Activated CD4-positive, alpha-beta T cell treated with anti-CD3 and anti-CD28 coated beads, Interleukin-2, amount 10 ng/mL, durations not matched to agents 7 days and 5 days (primary cell): ENCODE measurements at places on chromosomes 13 and 19.

DNA sequence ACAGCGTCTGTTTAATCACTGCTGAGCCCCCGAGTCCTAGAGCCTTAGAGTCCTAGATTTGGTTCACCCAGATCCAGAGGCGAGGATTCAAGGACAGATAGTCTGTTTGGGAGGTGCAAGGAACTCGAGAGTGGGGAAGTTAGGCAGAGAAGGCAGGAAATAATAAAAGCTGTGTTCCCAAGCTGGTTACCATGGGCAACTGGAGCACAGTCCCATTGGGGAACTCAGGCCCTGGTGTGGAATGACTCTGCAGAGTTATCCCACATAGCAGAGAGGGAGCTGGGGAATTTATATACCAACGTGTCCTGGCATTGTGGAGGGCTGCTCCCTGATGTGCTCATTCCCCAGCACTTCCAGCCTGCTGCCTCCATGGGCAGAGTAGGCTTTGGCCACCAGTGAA lies 9.7 kb downstream of the IGSF23 start:
- no peak for DNase-seq

GRCh38 chr19:2549701-2550191 lies 73.8 kb downstream of the GADD45B start:
- no peak for DNase-seq

DNA sequence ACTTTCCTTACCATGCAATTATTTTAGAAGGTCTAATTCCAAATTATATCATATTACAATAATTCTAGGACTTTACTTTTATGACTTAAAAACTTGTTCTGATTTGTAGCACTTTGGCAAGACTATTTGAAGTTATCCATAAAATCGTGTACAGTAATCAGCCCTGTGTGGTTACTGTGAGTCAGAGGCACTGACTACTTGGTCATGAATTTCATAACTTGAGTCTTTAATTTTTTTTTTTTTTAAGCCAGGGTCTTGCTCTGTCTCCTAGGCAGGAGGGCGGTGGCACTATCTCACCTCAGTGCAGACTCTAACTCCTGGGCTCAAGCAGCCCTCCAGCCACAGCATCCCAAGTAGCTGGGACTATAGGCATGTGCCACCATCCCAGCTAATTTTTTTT lies 1319.2 kb upstream of the SLC10A2 start:
- no peak for DNase-seq

GRCh38 chr19:12792853-12793289 lies 1.6 kb downstream of the JUNB start:
- DNase-seq = no peak

DNA sequence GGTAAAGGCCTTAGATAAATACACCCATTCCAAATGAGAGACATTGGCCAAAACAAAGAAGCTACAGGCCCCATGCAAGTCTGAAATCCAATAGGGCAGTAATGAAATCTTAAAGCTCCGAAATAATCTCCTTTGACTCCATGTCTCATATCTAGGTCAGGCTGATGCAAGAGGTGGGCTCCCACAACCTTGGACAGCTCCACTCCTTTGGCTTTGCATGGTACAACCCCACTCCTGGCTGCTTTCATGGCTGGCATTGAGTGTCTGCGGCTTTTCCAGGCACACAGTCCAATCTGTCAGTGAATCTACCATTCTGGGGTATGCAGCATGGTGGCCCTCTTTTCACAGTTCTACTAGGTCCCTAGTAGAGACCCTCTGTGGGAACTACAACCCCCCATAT lies 762.5 kb downstream of the LIG4 start:
- DNase-seq = no peak

- no peak for DNase-seq
Observed at GRCh38 chr19:4575267-4576015, 16.0 kb upstream of the SEMA6B start.

- DNase-seq = no peak
Observed at GRCh38 chr13:38328699-38329098, 21.0 kb upstream of the UFM1 start.

DNA sequence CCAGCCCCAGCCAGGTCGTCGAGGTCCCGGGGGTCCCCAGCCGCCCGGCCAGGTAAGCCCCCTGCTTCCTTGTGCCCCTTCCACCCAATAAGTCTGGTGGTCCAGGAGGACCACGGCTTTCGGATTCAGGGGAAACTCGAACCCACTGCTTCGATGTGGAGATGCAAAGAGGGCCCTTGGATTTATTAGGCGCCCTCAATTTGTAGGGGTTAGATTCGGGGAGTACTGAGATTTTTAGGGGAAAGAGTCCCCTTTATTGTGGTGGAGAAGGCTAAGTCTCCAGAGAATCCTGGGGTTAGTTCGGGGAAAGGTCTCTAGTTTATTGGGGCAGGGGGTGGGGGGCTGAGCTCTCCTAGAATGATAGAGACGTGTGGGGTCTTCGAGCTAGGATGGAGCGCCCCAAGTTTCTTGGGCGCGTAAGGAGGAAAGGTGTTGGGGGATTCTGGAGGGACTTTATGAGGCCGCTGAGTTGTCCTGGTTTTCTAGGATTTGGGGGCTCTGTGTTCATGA lies 3.8 kb upstream of the LTBP4 start:
- DNase-seq = no peak

DNA sequence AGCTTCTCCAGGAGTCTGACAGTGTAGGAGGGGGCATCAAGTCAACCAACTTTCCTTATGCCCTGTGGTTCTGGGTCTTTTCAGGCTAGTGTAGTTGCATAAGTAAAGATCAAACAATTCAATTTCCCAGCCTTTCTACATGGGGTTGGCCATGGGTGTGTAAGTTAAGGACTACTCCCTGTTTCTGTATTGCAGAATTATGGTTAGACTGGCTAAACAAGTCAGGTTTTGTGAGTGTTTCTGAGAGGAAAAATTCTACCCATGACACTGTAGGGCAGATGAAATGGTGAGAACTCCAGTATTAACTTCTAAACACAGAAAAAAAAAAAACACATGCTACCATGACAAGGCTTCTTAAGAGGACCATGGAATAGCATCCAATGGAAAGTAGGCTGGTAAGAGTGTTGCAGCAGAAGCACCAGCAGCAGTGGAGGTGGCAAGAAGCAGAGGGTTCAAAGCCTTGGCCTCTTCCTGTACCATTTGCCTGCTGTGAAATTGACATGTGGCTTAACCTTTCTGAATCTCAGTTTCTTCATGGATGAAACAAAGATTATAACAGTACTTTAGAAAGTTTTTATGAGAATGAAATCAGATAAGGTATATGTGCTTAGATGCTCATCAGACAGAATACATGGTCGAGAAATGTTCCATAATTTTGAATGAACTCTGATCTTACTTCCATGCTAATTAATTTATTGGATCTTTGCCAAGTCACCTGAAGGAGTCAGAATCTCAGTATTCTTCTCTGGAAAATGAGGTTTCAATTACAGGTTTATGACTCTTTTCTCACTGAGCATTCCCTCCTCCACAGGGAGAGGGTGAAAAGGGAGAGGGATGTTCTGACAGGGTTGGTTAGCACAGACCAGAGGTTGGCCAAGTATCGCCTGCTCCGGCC lies 11.4 kb upstream of the SCEL start:
- DNase-seq = no peak

GRCh38 chr13:110525328-110526319 lies 35.9 kb downstream of the RAB20 start:
- DNase-seq = peak; percentile 24

GRCh38 chr19:11373166-11373884 lies 1.1 kb upstream of the SWSAP1 start:
- no peak for DNase-seq
